ENCODE measurements at places on chromosomes 4 and X.

DNA sequence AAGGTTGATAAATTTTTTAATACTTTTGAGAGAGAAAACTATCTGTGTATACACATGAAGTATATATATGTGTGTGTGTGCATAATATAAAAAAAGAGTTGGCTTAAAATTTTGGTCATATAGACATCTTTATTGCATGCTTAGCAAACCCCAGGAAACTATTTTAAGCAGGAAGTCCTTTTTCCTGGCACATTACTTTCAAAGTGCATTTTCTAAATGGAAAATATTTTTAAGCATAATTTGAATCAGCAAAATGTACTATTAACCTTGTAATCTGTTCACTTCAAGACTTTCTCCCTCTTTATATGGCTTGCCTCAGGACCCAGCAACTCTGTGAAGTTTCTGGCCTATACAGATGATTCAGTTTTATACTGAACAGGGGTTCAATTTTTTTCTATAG is 106.3 kb downstream of the CDS1 start:
- DNase-seq = no peak

GRCh38 chr4:66794390-66795034 is 750.8 kb downstream of the CENPC start:
- no peak for DNase-seq

- DNase-seq = no peak
Measured at GRCh38 chr4:42489095-42489494, 91.8 kb downstream of the SHISA3 start.

- DNase-seq = peak; percentile 12
Measured at GRCh38 chrX:53481816-53482465, 47.8 kb upstream of the HSD17B10 start.
